ENCODE measurements at places on chromosomes 11 and 22.

- DNase-seq: peak; percentile 12
Measured at GRCh38 chr11:120285256-120285655, 39.8 kb upstream of the TLCD5 start.

DNA sequence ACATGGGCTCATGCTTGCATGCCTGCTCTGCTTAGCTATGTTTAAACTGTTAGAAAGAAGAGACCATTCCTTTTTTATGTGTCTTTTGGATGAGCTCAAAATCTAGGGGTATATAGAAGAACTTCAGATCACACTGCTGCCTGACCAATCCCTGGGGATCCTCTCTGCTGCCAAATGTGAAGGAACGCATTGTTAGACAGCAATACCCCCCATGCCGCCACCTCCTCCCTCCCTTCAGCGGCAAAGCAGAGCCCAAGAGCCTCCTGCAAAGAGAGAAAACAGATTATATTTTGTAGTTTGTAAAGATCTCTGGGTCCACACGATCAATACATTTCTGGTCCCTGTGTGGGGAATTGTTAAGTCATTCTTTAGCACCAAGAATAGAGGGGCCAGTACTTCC lies 677.6 kb downstream of the NTM start:
- no peak for DNase-seq

DNA sequence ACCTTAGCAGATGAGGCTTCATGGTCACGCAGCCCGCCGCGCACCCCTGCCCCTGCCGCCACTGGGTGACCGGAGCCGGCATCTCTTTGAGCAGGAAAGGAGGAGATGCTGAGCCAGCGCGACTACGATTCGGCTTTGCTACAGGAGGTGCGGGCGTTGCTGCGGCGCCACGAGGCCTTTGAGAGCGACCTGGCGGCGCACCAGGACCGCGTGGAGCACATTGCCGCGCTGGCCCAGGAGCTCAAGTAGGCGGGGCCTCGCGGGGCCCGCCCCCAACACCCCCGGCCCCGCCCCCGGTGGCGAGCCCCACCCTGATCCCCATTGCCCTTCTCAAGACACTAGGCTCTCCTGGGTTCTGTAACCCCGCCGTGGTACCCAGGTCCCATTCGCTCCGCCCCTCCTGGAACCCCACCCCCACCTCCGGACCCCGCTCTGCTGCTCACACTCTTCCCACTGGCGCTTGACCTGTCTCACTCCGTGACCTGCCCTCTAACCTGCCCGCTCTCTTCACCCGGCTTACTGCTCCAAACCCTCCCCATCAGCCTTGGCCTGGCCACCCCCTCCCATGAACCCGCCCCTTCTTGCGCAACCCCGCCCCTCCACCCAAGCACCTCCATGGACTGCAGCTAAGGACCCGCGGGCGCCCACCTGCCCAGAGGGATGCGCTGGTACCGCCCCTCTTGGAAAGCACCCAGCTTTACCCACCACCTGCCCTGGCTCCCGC lies 9.1 kb downstream of the CTSF start:
- DNase-seq: no peak

- DNase-seq: no peak
Measured at GRCh38 chr11:102794382-102794781, 3.6 kb downstream of the MMP1 start.

- no peak for DNase-seq
Measured at GRCh38 chr22:39106326-39106725, 9.3 kb downstream of the APOBEC3H start.

DNA sequence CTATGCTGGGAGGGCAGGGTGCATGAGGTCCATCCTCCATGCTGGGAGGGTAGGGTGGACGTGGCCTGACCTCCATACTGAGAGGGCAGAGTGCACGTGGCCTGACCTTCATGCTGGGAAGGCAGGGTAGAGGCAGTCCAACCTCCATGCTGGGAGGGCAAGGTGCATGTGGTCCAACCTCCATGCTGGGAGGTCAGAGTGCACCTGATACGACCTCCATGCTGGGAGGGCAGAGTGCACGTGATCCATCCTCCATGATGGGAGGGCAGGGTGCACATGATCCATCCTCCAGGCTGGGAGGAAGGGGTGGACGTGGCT lies 622.2 kb downstream of the BRD1 start:
- no peak for DNase-seq

- DNase-seq: peak; percentile 79
Measured at GRCh38 chr22:41009222-41009948, 58.2 kb downstream of the RBX1 start.

- DNase-seq: peak; percentile 35
Measured at GRCh38 chr11:104946907-104947306, 21.5 kb downstream of the CASP4 start.
